Smooth muscle cell of bladder (primary cell): ENCODE measurements at places on chromosomes 2 and 18. TPM values are rescaled to one million over a fixed set of nuclear protein-coding genes. Genes with fewer than 3 reads are reported as not detected.

The HOXD12 gene
- total RNA-seq = not detected in 2 replicates

The PLGLB1 gene
- 0.43 and 1.8 TPM in 2 replicates for total RNA-seq

The ZCCHC2 gene
- total RNA-seq = 3.0 and 8.2 TPM in 2 replicates

The ARL4C gene
- 7.8 and 17.5 TPM in 2 replicates for total RNA-seq

The ARPC2 gene
- total RNA-seq = 269 and 279 TPM in 2 replicates

The NFU1 gene
- total RNA-seq = 46.7 and 46.9 TPM in 2 replicates

The OTX1 gene
- 0.14 and 0.18 TPM in 2 replicates for total RNA-seq

The PTMA gene
- total RNA-seq = 522 and 581 TPM in 2 replicates

The SP9 gene
- total RNA-seq = not detected in 2 replicates

The MRPL19 gene
- 24.0 and 33.3 TPM in 2 replicates for total RNA-seq

The STARD6 gene
- total RNA-seq = not detected in 2 replicates

The ASXL3 gene
- total RNA-seq = 0.43 and 0.46 TPM in 2 replicates
